Germinal center (tissue), 1 donor: ENCODE measurements at places on chromosomes 16 and 17.

DNA sequence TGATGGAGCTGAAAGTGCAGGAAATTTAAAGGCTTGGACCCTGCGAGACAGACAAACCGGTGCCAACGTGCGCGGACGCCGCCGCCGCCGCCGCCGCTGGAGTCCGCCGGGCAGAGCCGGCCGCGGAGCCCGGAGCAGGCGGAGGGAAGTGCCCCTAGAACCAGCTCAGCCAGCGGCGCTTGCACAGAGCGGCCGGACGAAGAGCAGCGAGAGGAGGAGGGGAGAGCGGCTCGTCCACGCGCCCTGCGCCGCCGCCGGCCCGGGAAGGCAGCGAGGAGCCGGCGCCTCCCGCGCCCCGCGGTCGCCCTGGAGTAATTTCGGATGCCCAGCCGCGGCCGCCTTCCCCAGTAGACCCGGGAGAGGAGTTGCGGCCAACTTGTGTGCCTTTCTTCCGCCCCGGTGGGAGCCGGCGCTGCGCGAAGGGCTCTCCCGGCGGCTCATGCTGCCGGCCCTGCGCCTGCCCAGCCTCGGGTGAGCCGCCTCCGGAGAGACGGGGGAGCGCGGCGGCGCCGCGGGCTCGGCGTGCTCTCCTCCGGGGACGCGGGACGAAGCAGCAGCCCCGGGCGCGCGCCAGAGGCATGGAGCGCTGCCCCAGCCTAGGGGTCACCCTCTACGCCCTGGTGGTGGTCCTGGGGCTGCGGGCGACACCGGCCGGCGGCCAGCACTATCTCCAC lies at the start of gene NOG:
NOG (plus strand) TSS at position 54 of the 674 bp plus-strand sequence; CDS start at position 579, 525 bp downstream.
- peak; percentile 41 for DNase-seq

DNA sequence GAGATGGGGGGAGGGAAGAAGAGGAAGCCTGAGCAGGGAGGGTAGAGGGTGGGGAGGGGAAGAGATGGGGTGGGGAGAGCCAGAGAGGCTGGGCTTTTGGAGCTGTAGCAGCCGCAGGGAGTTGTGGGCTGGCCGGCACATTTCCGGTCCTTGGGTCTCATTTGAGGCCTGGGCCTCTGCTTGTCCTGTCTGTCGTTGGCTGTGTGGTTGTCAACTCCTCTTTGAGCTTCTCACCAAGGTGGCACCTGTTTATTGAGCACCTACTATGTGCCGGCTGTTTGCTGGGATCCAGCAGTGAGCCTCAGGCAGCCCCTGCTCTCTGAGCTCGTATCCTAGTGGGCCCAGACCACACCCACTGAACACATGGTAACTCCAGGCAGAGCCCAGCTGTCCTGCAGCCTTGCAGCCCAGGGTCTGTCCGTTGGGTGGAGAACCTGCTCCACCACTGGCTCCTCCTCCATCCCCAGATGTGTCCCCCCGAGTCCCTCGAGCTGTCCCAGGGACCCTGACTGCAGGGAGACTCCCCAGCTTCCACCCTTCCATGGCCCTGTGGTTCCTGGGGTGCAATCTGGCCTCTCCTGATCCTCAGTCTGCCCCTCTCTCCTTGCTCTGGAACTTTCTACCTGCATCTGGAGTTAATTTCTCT lies 164.9 kb downstream of the IRF8 start:
- DNase-seq = no peak

DNA sequence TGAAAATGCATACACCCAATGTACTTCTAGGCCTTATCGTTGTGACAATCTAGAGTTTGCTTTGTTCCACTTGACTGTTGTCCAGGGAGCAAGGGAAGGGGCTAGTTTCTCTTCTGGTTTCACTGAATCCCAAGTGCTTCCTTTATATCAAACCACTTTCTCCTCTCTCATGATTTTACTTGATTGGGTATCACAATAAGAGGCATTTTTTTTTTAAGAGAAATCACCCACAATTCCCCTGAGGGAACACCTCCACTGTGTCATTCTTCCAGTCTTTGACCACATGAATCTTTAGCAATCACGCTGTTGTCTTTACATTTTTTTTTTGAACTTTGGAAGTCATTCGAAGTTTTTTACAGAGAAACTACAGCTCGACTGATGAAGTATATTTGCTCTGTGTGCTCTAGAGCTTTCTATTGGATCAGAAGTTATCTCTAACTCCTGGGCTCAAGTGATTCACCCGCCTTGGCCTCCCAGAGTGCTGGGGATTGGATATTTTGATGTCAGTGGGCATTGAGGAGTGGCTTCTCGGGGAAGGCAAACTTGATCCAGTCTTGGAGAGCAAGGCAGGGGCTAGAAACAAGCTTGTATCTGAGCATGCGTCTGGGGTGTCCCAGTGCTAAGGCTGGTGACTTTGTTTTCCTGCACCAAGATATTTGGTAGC lies 3.0 kb downstream of the CDH1 start:
- no peak for DNase-seq

- no peak for DNase-seq
Measured at GRCh38 chr17:18344021-18344420, 19.3 kb downstream of the SHMT1 start.

GRCh38 chr17:36001862-36002603 lies 680 bp upstream of the CCL15 start:
- DNase-seq = no peak

- DNase-seq = no peak
Measured at GRCh38 chr17:41522301-41523224, 3.9 kb upstream of the KRT15 start.

DNA sequence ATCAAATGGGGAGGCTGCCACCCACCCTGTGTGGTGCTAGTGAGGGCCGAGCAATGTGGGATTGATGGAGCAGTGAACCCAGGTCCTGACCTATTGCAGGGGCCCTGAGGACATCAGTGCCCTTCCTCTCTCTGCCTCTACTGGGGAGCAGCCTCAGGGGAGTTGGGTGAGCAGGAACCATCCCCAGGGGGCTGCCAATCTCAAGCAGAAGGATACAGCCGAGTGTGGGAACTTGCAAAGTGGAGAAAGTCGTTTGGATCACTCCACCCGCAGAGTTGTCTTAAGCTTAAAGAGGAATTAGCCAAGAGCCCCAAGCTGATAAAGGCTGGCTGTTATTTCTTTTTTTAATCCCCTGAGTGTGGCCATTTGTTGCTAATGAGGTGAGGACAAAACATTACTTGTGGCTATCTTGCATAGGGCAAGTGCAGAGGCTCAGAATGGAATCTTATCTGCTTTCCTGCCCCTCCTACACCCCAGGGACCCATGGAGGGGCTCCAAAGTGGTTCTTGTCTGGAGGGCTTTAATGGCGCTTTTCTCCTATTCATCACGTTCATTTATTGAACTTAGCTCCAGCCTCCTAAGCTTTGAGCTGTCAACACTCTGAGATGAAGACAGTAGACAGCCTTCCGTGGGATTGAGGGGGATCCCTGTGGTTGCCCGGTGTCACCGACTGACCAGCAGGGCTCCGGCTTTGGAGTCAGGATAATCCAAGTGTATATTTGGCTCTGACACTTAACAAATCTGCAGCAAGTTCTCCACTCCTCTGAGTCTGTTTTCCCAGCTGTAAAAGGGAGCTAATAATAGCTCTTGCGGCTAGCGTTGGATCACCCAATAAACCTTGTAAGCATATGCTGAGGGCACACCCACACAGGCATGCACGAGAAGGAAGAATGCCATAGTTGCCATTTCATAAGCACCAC lies 45.1 kb downstream of the MYH11 start:
- no peak for DNase-seq

- DNase-seq = no peak
Measured at GRCh38 chr17:62566996-62567578, 60.4 kb upstream of the MRC2 start.

DNA sequence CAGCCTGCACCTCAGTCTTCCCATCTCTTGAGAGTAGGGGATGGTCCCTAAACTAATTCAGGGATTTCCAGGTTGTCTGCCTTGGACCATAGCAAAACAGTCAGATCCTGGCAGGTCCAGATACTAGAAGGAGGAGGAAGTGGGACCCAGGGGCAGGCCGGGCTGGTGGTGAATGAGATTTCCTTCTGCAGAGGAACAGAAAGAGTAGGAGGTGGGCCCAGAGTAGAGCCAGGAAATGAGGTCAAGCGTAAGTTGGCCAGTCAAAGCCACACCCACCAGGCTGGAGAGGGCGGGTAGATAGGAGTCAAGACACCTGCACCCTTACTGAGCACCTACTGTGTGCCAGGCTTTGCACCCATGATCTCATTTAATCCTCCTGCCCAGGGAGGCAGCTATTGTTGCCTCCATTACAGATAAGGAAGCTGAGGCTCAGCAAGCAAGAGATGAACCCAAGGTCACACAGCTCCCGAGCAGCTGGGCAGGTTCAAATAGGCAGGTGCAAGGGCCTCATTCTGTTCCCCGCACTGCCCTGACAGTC lies 2.6 kb downstream of the CDH5 start:
- no peak for DNase-seq

GRCh38 chr16:1763521-1764511 lies 7.5 kb downstream of the NME3 start:
- DNase-seq = no peak

DNA sequence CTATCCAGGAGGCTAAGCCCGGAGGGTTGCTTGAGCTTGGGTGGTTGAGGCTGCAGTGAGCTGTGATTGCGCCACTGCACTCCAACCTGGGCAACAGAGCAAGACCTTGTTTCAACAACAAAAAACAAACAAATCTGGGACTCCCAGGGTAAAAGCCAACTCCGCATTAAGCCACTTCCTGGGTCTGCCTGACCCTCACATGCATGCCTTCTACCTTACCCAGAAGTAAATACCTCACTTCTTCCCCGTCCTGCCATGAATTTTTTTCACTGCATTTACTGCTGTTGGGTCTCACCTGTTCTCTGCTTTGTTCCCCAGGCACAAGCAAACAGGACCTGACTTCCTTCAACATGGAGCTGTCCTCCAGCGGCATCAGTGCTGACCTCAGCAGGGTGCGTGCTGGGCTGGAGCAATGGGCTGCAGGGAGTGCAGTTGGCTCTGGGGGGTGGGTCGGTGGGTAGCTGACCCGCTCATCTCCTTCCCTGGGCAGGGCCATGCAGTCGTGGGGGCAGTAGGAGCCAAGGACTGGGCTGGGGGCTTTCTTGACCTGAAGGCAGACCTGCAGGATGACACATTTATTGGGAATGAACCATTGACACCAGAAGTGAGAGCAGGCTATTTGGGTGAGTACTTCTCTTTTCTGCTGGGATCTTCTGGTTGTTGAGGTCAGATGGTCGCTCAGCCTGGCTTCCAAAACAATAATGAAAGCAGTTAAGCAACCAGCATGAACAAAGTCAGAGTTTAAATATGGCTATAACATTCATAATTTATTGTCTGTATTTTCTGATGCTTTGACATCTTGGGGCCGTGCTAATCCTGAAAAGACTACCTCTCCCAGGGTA lies 16.4 kb downstream of the ITGAL start:
- DNase-seq = no peak

DNA sequence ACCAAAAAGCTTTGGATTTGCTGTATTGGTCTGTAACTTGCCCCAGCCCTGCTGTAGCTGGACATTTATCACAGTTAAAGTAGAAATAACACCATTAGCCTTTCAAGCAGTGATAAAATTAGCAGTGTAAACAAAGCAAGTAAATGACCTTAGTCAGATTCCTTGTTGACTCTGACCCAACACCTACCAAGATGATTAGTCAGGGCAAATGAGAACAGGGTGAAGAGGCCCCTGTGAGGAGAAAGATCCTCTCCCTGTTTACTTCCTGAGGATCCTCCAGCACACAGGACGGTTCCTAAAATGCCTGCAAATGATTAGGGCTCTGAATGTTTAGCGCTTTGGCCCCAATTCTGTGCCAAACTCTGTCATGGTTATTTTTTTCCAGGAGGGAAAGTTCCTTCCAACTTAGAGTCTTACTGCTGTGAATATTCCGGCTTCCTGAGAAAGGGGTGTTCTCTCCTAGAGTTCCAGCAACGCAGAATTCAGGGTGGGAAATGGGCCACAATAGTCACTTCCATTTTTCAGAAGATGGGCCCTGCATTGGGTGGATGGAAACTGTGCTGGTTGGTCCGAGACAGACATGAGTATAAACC lies 259.0 kb upstream of the MYOCD start:
- DNase-seq = no peak

DNA sequence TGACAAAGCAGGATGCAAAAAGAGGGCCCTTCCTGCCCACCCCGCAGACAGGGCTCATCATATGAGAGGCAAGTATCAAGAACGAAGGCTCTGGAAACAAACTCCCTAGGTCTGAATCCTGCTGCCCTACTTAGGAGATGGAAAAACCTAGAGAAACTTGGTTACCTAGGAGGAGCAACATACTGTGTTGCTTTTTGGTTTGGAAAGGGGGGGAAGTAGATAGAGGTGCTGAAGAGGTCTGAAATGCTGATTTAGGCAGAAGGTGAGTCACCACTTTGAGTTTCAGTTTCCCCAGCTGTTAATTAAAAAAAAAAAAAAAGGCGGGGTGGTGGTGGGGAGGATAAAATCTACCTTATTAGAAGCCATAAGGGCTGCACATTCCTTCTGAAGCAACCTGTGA lies 1.5 kb downstream of the N4BP1 start:
- no peak for DNase-seq

GRCh38 chr16:80366023-80366422 lies 174.8 kb upstream of the DYNLRB2 start:
- no peak for DNase-seq

DNA sequence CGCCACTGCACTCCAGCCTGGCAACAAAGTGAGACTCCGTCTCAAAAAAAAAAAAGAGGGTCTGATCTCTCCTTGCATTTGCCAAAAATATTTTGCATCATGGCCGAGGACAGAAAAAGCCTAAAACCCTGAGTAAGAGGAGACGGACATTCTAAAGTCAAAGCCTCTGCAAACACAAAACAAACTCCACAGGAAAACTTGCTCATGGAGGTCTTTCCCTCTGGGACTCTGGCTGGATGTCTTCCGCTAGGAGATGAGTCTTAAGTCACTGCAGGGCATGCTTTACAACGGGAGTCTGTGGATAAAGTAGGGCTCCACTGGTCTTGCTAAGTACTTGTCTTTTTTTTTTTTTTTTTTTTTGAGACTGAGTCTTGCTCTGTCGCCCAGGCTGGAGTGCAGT lies 74.0 kb downstream of the MRM3 start:
- DNase-seq = no peak

- DNase-seq = no peak
Measured at GRCh38 chr16:72467157-72467759, 295.3 kb upstream of the PMFBP1 start.

- no peak for DNase-seq
Measured at GRCh38 chr17:82756166-82756565, 4.3 kb downstream of the TBCD start.

- DNase-seq = no peak
Measured at GRCh38 chr16:261031-261691, 14.6 kb downstream of the RGS11 start.

- DNase-seq = no peak
Measured at GRCh38 chr17:69854225-69854780, 220.7 kb upstream of the KCNJ16 start.

GRCh38 chr17:7988750-7989178 lies 13.7 kb upstream of the GUCY2D start:
- peak; percentile 79 for DNase-seq

DNA sequence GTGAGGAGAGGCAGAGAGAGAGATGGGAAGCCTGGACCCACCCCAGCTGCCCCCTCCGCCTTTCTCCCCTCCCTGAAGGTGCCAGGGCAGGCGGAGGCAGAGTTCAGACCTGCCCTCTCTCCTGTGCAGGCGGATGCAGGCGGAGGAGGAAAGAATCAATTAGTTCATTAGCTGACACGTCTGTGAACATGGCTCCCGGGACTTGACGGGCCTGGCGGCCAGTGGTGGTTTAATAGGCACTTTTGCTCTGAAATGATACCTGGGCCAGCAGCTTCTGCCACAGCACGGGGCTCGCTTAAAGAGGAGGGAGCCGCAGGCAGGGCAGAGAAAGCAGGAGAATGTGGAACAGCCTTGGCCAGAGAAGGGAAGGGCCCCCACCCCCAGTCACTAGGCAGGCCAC lies 98.1 kb downstream of the SDK2 start:
- no peak for DNase-seq
